Effector memory CD4-positive, alpha-beta T cell (primary cell): ENCODE measurements at places on chromosomes 12 and 14.

DNA sequence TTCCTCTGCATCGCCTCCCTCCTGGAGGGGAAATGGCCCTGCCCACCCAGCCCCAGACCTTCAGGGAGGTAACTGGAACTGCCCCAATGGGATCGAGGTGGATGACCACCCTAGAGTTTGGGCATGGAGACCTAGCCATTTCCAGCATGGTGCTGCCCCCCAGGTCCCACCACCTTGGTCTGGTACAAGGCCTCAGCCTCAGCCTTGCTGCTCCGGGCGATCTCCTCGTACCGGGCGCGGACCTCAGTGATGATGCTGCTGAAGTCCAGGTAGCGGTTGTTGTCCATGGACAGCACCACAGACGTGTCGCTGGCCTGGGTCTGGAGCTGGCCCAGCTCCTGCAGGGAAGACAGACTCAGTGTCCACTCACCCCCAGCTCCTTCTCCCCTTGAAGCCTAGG lies 4.4 kb downstream of the KRT78 start:
- no peaks in the 10 kb centered on the region for H3K36me3 ChIP-seq
- no peaks in the 10 kb centered on the region for H3K27me3 ChIP-seq
- DNase-seq, result no peak
- H3K27ac ChIP-seq, result no peak overlapping the region
- H3K4me1 ChIP-seq, result no peaks in the 10 kb centered on the region

DNA sequence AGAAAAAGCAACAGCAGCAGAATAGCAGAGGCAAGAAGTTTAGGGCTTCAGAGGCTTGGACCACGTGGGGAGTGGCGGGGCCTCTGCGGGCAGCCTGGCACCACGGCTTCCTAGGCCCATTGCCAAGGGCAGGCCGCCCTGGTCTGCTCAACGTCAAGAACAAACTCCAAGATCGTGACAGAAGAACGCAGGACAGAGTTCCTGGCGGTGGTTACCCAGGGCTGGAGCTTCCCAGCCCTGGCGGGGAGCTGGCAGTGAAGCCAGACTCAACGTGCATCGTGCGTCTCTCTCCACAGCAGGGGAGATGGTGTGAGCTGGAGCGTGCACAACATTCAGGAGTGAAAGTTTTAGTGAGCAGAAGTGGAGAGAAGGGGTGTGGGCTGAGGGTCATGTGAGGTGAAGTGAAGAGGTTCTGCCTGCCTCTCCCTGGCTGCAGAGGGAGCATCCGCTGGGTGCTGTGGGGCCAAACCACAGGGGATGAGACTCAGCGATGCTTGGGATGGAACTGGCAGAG lies 13.9 kb upstream of the CACNA2D4 start:
- DNase-seq, result no peak
- no peak overlapping the region for H3K27ac ChIP-seq
- H3K27me3 ChIP-seq, result no peaks in the 10 kb centered on the region
- H3K4me3 ChIP-seq, result no peak overlapping the region
- H3K4me1 ChIP-seq, result no peaks in the 10 kb centered on the region
- no peaks in the 10 kb centered on the region for H3K36me3 ChIP-seq

DNA sequence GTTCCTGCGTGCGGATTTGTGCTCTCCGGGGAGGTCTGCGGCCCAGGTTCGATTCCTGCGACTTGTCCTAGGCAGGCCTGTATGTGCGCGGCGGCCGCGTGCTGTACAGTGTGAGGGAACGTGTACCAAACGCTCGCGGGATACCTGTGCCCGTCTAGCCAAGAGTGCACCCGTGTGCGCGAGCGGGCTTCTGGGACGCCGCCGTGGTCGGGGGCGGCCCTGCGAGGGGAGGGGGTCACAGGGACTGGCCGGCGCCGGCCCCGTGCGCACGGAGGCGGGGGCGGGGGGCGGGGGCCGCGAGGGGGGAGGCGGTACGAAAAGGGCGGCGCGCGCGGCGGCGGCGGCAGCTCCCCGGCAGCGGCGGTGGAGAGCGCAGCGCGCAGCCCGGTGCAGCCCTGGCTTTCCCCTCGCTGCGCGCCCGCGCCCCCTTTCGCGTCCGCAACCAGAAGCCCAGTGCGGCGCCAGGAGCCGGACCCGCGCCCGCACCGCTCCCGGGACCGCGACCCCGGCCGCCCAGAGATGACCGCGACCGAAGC lies at the start of gene DLK1:
Gene DLK1 (plus strand): TSS at position 343 of the 536 bp plus-strand sequence. CDS start 177 bp downstream, at position 520.
- no peaks in the 10 kb centered on the region for H3K4me1 ChIP-seq
- H3K4me3 ChIP-seq, result no peak within 1 kb of the TSS
- no peak within 1 kb of the TSS for H3K27ac ChIP-seq
- H3K36me3 ChIP-seq, result no peaks in the 10 kb centered on the region

DNA sequence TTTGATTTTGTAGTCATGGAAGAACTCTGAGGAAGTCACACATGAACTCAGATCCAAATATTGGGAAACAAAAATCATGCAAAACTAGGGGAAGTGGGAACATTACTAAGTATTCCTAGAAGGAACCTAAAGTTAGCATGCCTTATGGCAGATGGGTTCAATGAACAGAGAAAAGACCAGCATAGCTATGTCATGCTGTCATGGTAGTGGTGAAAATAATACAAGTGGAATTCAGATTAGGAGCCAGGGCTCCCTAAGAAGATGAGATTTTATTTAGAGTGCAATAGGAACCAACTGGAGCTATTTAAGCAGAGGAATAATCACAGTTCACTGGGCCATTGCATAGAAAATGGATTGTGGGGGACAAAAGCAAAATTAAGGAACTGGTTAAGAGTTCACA lies 134.0 kb downstream of the DIO2 start:
- no peaks in the 10 kb centered on the region for H3K27me3 ChIP-seq
- H3K27ac ChIP-seq, result no peak overlapping the region
- no peaks in the 10 kb centered on the region for H3K36me3 ChIP-seq
- no peaks in the 10 kb centered on the region for H3K4me1 ChIP-seq
- no peak for DNase-seq

GRCh38 chr12:39065455-39065854 lies 160.1 kb upstream of the CPNE8 start:
- no peak overlapping the region for H3K27ac ChIP-seq
- DNase-seq, result no peak
- H3K4me1 ChIP-seq, result no peaks in the 10 kb centered on the region
- H3K27me3 ChIP-seq, result no peaks in the 10 kb centered on the region
- H3K36me3 ChIP-seq, result no peaks in the 10 kb centered on the region
- H3K4me3 ChIP-seq, result no peak overlapping the region
